NCI-H526 treated with DMSO at 0.1 percent for 48 hours (cell line): ENCODE measurements at places on chromosomes 16 and 17.
A peak's percentile ranks its signal among the peaks of the same experiment; 100 is the strongest.

DNA sequence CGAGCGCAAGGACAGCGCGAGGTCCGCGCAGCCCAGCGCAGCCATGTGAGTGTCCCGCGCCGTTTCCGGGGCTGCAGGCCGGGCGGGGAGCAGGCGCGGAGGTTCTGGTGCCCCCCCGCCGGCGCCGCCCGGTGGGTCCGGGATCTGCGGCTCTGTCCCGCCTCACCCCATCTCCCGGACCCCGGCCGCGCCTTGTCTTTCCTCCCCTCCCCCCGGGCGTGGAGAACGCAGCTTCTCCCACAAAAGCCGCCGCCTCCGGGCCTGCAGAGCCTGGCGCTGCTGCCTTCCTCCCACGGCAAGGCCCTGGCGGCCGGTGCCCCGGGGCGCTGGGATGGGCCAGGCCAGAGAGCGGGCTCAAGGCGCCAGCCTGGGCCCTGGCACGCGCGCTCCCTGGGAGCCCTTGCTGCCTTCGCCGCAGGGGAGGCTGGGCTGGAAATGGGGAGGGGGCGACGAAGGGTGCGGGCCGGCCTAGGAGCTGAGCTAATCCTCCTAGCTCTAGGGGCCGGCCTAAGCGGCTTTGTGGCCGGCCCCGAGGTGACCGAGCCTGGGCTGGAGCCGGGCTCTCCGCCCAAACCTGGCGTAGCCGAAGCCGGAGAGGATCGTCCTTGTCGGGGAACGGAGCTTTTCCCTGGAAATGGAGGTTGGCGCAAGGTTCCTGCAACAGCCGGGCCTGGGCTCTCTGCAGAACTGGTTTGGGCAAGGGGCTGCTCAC, 397 bp downstream of the RIPOR1 start:
- no peak for DNase-seq

GRCh38 chr17:65071861-65072260, 15.3 kb upstream of the GNA13 start:
- DNase-seq = no peak

- DNase-seq = no peak
Observed at GRCh38 chr16:75343941-75344340, 89.4 kb downstream of the CFDP1 start.

GRCh38 chr17:71505981-71506380, 614.8 kb upstream of the SOX9 start:
- no peak for DNase-seq

DNA sequence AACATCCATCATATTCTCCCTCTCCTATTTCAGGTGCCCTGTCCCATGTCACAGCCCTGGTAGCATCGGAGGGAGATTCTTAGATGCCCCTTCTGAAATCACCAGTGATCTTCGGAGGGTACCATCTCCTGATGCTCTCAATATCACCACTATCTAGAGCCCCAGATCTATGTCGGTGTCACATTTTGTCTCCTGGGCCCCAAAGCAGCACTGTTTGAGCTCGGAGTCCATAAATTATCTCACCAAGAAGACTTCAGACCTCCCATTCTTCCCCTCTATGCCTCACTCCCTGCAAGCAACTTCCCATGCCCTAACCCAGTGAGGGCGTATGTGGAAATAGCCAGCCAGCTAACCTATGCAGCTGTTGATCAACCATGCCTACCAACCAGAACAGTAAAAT, 51.5 kb upstream of the NLK start:
- no peak for DNase-seq

DNA sequence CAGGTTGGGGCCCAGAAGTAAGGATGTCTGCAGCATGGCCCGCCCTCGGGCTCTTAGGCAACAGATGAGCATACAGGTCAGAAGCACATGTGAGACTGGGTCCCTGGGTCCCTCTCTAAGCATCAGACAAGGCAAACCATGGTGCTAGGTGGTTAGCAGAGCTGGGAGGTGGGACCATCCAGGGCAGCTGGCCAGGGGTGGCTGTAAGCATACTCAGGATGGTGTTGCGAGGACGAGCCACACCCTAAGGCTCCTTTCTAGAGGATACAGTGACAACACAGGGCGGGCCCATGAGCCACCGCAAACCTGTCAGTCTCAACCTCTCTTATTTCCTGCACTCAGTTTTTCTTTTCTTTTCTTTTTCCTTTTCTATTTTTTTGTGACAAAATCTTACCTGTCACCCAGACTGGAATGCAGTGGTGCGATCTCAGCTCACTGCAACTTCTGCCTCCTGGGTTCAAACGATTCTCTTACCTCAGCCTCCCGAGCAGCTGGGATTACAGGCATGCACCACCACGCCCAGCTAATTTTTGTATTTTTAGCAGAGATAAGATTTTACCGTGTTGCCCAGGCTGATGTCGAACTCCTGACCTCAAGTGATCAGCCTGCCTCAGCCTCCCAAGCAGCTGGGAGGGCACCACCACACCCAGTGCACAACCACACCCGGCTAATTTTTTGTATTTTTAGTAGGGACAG, 3.6 kb downstream of the FA2H start:
- DNase-seq = no peak

GRCh38 chr17:67422897-67423296, 45.8 kb downstream of the PITPNC1 start:
- no peak for DNase-seq

DNA sequence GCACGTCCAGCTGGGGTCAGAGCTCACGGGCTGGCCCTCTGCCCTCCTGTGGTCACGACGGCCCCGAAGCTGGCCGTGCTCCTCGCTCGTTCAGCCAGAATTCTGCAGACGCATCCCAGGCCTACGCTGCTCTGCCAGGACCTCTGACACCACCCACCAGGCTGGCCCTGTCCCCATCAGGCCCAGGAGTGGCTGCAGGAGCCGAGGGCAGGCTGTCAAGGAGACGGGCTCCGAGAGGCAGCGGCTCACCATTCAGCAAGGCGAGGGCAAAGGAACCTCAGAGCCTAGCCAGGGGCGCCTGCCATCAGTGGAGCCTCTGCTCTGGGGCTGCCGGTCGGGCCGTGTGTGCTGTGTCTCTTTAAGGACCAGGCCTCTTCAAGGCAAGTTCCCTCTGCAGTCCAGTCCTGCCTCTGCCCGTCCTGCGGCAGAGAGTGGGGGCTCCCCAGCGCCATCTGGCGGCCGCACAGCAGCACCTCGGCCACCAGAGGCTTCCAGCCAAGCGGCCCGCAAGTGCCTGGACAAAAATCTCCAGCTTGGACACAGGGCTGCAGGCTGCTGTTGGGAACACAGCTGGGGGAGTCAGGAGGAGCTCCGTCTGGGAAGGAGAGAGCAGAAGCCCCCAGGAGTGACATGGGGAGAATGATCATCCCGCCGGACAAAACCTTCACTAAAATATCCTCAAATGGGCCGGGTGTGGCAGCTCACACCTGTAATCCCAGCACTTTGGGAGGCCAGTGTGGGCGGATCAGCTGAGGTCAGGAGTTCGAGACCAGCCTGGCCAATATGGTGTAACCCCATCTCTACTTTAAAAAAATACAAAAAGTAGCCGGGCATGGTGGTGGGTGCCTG, 7.4 kb upstream of the ABR start:
- peak; percentile 5 for DNase-seq

GRCh38 chr16:56414366-56414765, 11.0 kb downstream of the AMFR start:
- no peak for DNase-seq

- no peak for DNase-seq
Observed at GRCh38 chr16:4373909-4374742, 2.5 kb downstream of the VASN start.

- DNase-seq = no peak
Observed at GRCh38 chr17:44002141-44002848, 2.1 kb upstream of the NAGS start.

GRCh38 chr16:69482410-69482991, 58.1 kb downstream of the CYB5B start:
- no peak for DNase-seq

DNA sequence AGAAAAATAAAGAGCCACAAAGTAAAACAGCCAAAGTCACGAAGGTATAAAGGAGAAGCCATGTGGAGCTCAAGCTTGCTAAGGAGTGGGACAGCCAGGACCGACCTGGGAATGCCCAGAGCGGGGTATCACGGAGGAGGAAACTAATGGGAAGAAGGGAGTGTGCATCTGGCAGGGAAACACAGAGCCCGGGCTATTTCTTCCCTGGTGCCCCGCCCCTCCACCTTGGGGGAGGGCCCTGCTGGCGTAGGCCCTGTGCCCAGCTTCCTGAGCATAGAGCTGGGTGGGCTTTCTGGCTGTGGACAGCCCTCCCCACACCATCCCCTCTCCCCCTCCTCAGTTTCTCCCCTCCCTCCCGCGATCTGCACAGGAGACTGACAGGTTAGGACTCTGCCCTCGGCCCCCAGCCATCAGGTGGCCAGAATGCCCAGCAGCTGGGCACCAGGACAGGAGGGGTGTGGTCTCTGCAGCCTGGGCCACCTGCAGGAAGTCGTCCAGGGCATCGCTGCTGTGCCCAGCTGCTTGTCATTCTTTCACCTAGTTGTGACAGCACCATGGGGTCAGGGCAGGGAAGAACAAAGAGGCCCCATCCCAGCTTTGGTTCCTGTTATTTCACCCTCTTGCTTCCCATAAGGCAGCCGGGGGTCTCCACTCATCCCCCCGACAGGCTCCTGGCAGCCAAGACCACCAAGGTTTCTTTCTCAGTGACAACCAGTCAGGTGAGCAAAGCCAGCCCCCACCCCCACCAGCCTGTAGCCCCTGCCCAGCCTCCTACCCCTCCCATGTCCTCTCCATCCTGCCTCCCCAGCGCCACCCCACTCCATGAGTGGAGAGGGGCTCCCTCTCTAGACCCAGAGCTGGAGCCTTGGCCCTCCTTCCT, 7.1 kb upstream of the DCAF7 start:
- DNase-seq = no peak

GRCh38 chr17:39809221-39809620, 54.9 kb downstream of the IKZF3 start:
- no peak for DNase-seq

GRCh38 chr16:12511708-12512107, 292.0 kb downstream of the CPPED1 start:
- DNase-seq = no peak

DNA sequence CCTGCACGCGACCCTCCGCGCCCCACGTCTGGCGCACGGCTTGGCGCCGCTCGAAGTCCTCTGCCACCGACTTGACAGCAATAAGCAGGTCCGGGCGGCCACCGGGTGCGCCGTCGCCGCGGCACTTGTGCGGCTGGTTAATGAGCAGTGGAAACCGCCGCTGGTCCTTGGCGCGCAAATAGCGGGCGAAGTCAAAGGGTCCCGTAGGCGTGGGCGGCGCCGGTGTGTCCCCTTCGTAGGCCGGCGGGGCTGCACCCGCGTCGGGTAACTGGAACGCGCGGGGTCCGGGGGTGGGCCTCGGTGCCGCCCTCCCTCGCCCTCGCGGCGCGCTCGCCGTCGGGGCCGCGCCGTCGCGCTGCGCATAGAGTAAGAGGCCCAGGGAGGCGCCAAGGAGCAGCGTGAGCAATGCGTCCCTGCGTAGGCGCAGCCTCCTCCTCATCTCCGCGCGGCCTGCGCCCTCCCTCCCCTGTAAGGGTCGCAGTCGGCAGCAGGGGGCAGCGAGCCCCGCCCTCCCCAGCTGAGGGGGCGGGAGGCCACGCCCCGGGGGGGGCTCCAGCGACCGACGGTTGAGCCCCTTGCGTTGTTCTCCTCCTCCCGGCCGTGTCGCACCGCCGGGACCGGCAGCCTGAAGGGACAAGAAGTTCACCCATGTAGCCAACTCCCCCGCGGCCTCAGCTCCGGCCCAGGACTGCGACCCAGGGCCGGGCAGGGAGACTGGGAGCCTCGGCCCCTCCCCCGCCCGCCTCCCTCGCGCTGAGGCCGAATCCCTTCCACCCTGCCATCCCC, 558 bp downstream of the B3GNT9 start:
- DNase-seq = no peak

DNA sequence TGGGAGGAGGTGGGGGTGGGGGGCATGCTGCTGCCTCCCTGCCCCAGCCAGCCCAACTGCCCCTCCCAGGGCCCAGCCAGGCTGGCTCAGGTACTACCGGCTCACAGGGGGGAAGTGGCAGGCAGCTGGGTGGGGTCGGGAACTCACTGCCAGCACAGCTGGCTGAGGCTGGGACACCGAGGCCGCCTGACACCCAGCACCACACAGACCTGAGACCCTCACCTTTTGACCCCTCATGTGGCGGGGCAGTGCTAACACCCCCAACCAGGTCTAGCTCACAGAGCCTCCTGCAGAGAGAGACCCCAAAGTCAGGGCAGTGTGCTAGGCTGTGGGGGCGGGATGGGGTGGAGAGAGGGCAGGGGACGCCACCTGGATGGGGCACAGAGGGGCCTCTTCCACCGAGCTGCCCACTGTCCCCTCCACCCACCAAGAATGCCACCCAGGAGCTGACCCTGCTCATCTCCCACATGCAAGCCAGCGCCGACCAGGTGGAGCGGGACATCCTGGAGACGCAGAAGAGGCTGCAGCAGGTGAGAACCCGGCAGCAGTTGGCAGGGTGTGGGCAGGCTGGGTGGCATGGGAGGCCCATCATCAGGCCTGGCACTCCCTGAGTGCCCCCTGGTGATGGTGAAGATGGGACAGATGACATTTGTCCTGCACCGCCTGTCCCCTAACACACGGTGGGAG, 3.0 kb downstream of the EVPLL start:
- no peak for DNase-seq

- DNase-seq = no peak
Observed at GRCh38 chr17:69533481-69534234, 119.2 kb downstream of the MAP2K6 start.

DNA sequence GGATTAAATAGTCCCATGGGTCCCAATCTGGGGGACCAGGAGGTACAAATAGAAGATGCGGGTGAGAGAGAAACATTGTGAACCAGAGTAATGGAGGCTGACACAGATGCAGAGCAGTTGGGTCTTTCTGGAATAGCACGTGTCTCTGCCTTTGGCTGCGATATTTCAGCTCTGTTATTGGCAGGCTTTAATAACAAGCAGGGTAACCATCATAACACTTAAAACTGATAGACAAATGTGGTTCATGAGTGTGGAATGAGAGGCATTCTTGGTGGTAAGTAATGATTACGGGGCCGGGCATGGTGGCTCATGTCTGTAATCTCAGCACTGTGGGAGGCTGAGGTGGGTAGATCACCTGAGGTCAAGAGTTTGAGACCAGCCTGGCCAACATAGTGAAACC, 110.3 kb downstream of the SNX29 start:
- no peak for DNase-seq

- DNase-seq = no peak
Observed at GRCh38 chr17:79086609-79087427, 12.2 kb downstream of the ENGASE start.

DNA sequence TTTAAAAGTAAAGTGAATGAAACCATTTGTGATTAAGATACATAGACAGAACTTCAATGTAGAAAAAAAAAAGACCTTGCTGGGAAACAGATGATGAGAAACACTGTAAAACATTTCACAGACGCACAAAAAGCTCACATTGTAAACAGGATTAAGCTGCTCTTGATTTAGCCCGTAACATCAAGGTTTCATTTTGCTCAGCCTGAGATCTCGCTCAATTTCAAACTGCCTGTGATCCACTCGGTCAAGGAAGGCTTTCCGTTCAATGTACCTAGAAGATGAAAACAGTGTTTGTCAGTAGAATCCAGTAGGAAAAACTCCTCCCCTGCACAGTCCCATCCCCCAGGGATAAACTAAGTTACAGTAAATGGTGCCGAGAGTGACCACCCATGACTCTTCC, 42.3 kb upstream of the BCAR1 start:
- no peak for DNase-seq
